Dermis microvascular lymphatic vessel endothelial cell (primary cell): ENCODE measurements at places on chromosomes 12 and 14. TPM values are rescaled to one million over a fixed set of nuclear protein-coding genes. Genes with fewer than 3 reads are reported as not detected.

GRCh38 chr12:92468358-92469020 lies 234.3 kb upstream of the PLEKHG7 start:
- DNase-seq = no peak

GRCh38 chr12:13347241-13348043 lies 150.9 kb downstream of the EMP1 start:
- DNase-seq = no peak

- no peak for DNase-seq
These were observed 29.8 kb downstream of the ERG28 start for GRCh38 chr14:75630695-75631452.

GRCh38 chr14:68690089-68690958 lies 102.5 kb downstream of the ZFP36L1 start:
- DNase-seq = no peak

GRCh38 chr14:105063056-105063455 lies 2.2 kb downstream of the GPR132 start:
- no peak for DNase-seq

DNA sequence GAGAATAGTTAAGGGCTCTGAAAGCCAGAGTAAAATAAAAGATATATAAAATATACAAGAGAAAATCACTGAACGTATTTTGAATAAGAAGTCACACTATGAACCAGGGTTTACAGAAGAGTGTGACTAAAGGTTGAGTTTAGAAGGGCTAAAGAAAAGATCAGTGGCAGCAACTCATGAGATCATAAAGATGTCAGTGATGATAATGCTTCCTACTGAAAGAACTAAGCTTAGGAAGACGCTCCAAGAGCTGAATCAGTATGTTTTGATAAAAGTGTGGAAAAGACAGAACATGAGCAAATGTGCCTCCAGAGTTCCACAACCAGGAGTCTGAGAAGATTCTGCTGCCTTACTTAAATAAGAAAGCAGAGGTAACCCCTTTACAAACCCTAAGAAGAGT lies 74.6 kb downstream of the KITLG start:
- no peak for DNase-seq

GRCh38 chr12:55607821-55608594 lies 28.7 kb upstream of the OR10P1 start:
- DNase-seq = no peak

- no peak for DNase-seq
These were observed 13.0 kb upstream of the PCED1B start for GRCh38 chr12:47066278-47067025.

- DNase-seq = no peak
These were observed 112.6 kb downstream of the PRIMA1 start for GRCh38 chr14:93675651-93676050.

- no peak for DNase-seq
These were observed 10.6 kb downstream of the ACVRL1 start for GRCh38 chr12:51917746-51918453.

- DNase-seq = peak; percentile 89
These were observed 28.6 kb downstream of the TMEM30B start for GRCh38 chr14:61252369-61253063.

- DNase-seq = peak; percentile 84
These were observed 1.3 kb downstream of the GPR137C start for GRCh38 chr14:52553671-52554575.

GRCh38 chr12:6465467-6466183 lies 4.9 kb downstream of the VAMP1 start:
- peak; percentile 81 for DNase-seq

GRCh38 chr12:52774629-52775250 lies 2.4 kb downstream of the KRT76 start:
- no peak for DNase-seq

DNA sequence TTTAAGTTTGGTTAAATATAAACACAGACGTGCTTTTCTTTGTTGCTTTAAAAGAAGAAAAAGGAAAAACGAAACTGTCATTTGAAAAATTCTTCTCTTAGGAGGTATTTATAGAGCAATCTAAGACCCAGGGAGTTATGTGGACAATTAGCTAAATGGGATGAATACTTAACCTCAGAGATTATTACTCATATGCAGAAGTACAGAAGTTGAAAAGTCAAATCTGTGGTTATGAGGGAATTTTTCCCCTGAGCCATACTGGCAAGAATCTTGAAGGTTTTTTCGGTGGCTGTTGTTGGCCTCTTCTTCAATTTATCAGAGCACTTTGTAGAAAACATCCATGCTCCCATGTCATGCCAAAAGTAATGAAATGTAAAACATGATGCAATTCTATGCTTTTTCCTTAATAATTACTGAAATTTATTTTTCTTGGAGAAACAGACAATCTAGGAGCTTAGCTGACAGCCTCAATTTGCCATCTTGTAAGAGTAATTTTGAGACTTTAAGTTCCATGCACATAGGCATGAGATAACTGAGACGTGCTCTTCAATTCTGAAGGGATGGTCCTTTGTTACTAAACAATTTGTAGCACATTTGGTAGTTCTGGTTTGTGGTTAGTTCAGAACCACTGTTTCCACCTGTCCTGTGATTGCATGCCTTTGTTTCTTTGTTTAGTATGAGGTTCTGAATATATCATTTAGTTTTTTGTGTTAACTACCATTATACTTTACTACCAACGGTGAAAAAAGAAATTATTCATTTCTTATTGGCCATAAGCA lies 126.6 kb downstream of the BCAT1 start:
- DNase-seq = no peak

Gene HOXC4
- not detected in 2 replicates for total RNA-seq

Gene DAO
- not detected in 2 replicates for total RNA-seq

Gene MMP19
- total RNA-seq = 0.51 and 0.63 TPM in 2 replicates
